Activated T-helper 1 cell treated with Interleukin-2 at 50 U/mL for 16 hours (primary cell): ENCODE measurements at places on chromosomes 3 and 15.

DNA sequence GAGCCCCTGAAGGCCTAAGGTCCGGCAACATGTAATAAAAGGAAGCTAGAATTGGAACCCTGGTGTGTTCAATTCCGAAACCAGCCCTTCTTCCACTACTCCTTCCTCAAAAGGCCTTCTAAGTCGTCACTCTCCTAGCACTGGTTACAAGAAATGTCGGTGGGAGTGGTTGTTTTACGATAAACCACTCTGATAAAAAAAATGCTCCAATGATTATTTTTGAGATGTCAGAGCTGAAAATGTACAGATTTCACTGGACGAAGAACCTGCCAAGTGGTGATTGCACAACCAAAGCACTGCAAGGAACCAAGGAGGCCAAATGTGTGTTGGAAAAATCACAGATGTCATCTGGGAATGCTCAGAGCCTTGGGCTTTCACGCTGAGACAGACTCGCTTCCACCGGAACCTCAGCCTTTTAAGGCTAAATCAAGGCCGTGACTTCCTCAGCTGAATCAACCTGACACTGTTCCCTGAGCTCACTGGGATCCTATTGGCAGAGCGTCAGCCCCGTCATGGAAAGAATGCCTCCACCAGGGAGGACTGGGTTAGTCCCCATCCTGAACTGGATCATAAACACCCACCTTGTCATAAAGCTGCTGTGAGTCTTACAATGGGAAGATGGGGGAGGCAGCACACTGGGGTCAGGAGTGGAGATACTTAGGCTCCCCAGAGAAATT lies 108.1 kb upstream of the THBS1 start:
- no peak for DNase-seq

DNA sequence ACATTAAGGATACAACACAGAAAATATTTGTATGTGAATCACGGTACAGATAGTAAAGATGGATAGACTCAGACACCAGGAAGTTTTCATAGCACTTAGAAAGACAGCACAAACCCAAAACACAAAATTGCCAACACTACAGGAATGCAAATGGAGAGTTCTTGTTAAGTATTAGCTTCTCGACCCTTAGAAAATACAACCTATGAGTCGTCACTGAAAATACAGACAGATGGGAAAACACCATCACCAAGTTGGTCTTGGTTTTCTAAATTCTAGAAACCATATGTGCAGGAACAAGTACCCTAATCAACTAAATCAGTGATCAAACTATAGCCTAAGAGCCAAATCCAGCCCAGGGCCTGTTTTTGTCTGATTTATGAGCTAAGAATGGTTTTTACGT lies 50.7 kb downstream of the PEAK1 start:
- no peak for DNase-seq

GRCh38 chr15:64845183-64845611 lies 3.5 kb downstream of the PLEKHO2 start:
- DNase-seq = no peak

GRCh38 chr15:68421115-68421551 lies 10.8 kb downstream of the ITGA11 start:
- DNase-seq = no peak

DNA sequence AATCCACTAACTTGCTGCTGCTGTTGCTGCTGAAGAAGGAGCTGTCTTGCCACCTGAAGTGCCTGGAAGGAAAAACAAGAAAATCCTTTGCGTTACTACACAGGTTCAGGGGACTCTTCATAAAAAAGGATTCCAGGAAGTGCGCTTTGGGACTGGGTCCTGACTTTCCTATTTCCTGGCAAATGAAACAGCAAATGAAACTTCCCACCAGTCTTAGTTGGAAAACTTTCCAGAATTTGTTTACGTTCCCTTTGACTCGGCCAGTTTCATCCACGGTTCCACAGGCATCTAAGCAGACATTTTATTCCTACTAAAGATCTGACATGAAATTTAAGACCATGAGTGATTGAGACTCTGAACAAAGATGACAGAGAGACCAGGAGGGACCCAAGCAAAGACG lies 471.0 kb downstream of the FOXP1 start:
- no peak for DNase-seq

DNA sequence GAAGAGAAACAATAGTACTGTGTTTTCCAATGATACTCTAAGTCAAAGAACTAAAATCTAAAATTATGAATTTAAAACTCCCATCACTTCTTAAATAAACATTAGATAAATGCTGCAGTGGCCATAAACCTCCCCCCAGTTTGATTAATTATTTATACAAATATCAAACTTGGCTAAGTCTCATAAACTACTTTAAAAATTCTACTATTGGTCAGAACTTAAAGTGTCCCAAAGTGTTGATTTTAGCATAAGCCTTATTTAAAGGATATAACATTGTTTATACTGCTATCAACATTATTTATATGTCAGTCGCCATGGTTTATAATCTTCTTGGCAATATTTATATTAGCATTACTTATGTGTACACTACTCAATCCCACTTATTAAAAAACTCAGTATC lies 132.4 kb downstream of the SCAPER start:
- DNase-seq = no peak

DNA sequence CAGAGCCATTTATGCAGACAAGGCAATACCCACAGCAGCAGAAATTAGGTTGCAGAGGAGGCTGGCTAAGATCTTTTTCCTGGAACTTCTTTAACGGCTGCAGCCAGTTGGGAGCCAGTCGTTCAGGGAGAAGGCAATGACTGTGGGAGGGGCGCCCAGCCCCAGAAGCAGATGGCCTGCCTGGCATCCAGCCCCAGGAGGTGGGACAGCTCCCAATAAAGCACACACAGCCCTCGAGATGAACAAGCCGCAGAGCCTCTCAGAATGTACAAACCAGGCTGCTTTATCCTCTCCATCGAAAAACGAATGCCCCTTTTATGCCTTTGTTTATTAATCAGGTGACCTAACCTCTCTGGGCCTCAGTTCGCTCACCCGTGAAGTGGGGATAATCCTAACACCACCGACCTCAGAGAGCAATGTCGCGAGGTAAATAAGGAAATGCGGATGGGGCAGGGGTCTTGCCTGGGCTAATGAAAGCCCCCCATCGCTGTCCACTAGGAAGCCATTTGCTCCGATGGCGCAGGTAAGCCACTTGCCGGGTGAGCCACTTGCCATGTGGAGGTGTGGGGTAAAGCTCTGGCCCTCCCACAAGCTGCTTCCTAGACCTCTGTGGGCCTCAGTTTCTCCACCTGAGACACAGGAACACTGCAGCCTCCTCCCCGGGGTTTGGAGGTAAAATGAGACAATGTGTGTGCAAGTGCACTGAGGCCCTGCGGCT lies 35.8 kb downstream of the MGLL start:
- no peak for DNase-seq

DNA sequence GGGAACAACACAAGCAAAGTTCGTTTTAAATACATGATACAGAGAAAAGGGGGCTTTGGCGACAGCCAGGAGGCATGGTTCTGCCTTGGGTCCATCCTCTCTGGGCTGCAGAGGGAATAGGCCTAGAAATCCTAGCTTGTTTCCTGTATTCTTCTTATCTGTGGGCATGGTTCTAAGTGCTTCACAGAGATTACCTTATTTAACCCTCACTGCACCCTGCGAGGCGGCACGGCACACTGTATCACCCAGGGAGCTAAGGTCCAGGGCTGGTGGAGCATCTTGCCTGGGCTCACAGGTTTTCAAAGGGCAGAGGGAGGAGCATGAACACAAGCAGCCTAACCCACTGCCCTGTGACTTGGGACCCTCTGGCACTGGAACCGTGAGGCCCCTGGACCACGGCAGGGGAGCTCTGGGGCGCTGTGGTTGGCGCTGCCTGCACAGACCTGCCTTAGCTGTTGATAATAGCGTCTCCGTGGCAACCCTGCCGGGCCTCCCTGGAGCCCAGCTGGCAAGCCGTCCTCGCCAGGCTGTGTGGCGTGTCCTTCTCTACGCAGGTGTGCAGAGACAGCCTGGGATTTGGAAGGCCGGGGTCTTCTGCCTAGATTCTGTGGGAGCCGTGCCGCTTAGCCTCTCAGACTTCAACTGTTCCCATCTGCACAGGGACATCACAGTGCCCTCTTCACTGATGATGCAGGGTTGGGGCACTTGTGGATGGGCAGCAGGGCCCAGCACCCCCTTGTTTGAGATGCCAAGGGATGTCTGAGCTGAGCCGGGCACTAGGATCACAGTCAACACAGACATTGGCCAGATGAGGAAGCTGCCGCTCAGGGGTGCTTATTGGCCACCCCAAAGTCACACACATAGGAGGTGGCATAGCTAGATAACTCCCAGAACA lies 154.6 kb upstream of the TLE3 start:
- DNase-seq = no peak

DNA sequence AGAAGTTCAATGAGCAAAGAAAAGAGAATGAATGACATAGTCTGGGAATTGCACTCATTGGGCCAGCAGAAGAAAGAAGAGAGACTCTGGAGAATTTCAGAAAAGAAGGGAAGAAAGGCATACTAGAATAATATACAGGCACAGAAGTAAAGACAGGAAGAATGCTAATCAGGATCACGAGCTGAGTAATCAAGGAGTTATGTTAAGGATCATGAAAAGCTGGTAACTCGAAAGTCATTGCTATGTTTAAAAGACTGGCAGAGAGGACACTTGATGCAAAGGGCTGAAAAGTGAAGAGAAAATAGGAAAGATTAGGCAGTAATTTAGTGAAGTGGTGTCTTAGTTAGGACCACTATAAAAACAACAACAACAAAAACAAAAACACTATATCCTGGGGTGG lies 284.1 kb downstream of the ZBBX start:
- DNase-seq = no peak

DNA sequence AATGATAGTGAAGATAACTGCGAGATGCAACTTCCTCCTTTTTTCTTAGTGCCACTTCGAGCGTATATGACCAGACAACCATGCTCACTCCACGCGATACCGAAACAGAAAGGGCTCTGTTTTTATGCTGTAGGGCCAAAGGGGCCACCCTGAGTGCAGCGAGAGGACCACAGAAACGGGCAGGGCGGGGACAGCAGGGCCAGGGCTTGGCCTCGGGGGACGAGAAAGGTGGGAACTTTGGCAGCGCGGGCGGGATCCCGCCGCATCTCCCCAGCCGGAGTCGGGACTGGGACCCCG lies 483 bp downstream of the VPS13C start:
- peak; percentile 24 for DNase-seq

- DNase-seq = no peak
Measured at GRCh38 chr3:4949659-4950058, 29.6 kb upstream of the BHLHE40 start.

GRCh38 chr15:100204771-100205170 lies 137.0 kb downstream of the ADAMTS17 start:
- DNase-seq = no peak

- DNase-seq = no peak
Measured at GRCh38 chr3:21750831-21751391, at the start of gene ZNF385D. TSS of gene ZNF385D (minus strand) at chr3:21751210. CDS start at chr3:21750916, 294 bp downstream.

DNA sequence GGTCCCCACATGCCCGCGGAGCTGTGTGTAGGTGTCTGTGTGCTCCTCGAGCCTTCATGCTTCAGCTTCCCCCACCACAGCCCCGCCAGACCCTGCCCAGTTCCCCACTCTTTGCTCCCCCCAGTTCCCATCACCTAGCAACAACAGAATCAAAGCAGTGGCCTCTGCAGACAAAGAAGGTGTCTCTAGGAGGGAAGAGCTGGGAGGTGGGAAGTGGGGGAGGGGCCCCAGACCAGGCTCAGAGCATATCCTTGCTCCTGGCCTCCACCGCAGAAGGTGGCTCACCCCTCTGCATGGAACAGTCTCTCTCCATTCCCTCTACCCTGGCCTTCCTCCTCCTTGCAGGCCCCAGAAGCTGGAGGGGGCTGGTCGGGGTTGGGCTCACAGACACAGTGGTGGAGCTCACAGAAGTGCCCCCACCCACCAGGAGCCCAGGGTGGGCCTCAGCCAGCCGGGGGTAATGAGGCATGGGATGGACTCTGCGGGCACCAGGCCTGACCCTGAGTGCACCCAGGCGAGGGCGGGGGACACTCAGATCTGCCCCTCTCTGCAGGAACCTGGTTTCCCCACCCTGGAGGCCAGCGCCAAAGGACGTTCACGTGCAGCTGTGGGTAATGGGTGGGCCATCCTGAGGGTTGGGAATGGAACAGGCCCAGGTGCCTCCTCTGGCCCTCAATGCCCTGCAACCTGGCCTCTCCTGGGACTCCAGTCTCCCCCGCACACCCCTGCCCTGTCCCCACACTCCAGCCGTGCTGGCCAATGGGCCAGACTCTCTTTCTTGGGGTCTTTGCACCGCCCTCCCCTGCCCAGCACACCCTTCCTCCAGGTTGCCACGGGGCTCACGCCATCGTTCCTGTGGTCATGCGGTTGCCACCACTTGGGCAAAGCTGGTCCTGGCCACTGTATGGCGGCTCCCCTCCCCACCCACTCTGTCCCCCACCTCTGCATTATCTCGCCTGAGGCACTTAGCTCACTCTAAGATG lies 53.4 kb downstream of the TPRA1 start:
- no peak for DNase-seq

- no peak for DNase-seq
Measured at GRCh38 chr3:160139291-160139690, 85.9 kb upstream of the C3orf80 start.

DNA sequence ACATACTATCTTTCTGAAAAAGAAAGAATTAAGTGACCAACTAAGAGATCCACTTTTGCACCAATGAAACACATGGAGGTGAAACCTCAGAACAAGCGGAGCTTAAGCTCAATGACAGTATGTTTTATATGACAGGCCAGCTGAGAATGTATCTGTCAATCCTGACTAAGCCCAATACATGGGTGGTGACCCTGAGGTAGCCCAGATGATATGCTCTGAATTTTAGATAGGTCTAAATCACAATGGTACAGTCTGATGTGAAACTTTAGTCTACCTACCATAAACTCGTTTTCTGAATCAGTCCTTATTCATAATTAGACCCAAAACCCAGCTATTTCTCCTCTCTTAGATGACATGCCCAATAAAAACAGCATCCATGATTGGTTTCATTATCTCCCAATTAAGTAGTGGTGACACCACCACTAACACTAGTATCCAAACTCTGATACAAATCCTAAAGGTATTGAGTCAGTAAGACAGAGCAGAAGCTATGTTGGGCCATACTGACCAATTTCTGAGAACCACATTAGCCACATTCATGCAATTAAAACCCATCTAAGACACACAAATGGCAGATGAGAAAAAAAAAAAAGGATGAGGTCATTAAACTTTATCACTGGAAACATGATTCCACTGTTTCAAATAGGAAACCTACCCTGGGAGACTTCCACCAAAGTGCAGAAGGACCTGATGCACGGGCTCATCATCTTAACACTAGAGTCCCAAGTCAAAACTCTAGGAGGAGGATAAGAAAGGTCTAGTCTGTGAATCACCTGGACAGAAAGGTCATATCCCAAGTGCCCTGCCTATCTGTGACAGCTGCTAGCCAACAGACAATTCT lies 20.6 kb downstream of the CMTM6 start:
- no peak for DNase-seq

GRCh38 chr3:24344784-24345439 lies 149.7 kb downstream of the THRB start:
- no peak for DNase-seq
